ENCODE measurements at places on chromosomes 4 and X. TPM values are rescaled to one million over a fixed set of nuclear protein-coding genes. Genes with fewer than 3 reads are reported as not detected.

Gene IDS
- 21.3 TPM for total RNA-seq

Gene SMARCA1
- 53.3 TPM for total RNA-seq

Gene HTR2C
- not detected for total RNA-seq

Gene TSPAN5
- total RNA-seq = 75.5 TPM

Gene TRIM61
- total RNA-seq = 4.5 TPM

Gene TMEM31
- total RNA-seq = not detected

Gene PITX2
- total RNA-seq = 0.26 TPM

Gene SH3TC1
- total RNA-seq = 3.9 TPM

Gene MYOZ2
- 0.26 TPM for total RNA-seq

Gene SPP1
- total RNA-seq = 0.26 TPM

Gene DIPK2B
- total RNA-seq = not detected

Gene CLTRN
- 0.26 TPM for total RNA-seq

Gene TREX2
- 1.8 TPM for total RNA-seq

Gene JAKMIP1
- total RNA-seq = not detected
